Body of pancreas (tissue), 4 donors: ENCODE measurements at places on chromosomes 6 and 20.

- DNase-seq = no peak
These were observed 52.9 kb upstream of the PLCB4 start for GRCh38 chr20:9015984-9016324.

- DNase-seq = no peak
These were observed 228.8 kb upstream of the FAM83B start for GRCh38 chr6:54617730-54618129.

DNA sequence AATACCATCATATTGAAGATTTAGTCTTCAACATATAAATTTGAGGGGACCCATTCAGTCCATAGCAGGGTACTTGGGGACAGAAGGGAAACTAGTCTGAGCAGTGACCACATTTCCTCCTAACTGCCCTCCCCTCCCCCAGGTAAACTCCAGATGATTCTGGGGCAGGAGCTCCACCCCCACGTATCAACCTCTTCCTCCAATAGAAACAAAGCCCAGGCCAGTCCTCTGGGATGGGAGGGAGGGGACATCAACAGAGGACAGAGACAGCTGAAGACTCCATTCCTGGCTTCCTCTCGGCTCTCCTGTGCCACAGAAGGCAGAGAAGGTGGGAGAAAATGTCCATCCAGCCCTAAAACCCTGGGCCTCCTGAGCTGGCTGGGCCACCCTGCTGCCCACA, 85.0 kb upstream of the TOP1 start:
- no peak for DNase-seq

DNA sequence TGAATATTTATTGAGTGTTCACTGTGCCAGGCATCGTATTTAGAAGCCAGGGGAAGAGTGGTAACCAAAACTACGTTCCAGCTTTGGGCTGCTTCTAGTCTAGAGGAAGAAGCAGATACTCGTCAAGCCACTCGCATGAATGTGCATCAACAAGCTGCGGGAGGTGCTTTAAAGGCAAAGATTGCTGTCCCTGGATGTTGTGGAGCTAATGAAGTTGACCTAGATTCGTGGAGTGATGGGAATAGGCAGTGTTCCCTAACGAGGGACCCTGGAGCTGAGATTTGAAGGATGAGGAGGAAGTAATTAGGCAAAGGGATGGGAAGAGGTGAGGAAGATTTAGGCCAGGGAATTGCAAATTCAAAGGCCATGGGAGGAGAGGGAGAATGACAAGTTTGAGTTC, 118.9 kb downstream of the TMEM170B start:
- no peak for DNase-seq

GRCh38 chr6:21666853-21667681, 73.5 kb downstream of the SOX4 start:
- DNase-seq = no peak

- no peak for DNase-seq
These were observed 170.3 kb upstream of the TNFAIP3 start for GRCh38 chr6:137696765-137697164.

- DNase-seq = no peak
These were observed 97.0 kb downstream of the TRERF1 start for GRCh38 chr6:42354702-42355101.

GRCh38 chr6:24963339-24963738, 27.6 kb upstream of the RIPOR2 start:
- no peak for DNase-seq

DNA sequence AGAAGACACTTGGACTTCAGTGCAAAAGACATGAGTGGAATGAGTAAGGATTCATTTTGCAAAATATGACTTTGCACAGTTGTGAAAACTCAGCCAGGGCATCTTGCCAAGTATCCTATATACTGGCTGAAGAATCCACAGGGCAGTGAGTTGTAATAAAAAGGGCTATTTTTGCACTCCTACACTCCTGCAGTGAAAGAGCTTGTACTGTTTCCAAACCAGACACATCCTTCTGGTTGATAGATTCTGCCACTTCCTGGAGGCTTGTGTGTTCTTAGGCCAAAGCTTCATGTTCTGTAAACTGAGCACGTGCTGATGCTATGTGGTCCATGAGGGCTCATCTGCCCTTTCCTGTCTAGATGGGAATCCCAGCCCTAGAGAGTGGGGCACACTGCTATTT, 34.9 kb downstream of the GMPR start:
- no peak for DNase-seq

- no peak for DNase-seq
These were observed 63.1 kb downstream of the TFAP2A start for GRCh38 chr6:10351791-10352190.

DNA sequence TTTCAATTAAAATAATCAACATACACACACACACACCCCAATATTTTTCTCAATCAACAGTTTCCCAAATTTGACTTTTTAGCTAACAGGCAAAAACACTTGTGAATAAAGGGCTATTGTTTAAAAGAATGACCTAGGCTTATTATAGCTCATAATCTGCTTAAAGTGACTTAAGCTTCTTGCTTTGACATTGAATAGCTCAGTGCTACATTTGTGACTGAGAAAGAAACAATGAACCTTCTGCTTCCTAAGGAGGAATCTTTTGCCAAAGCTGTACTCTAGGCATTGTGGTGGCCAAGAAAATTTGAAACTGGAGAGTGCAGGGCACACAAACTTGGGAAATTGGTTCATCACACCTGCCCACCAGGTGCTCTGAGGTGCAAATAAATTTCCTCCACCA, 282.0 kb downstream of the SYNE1 start:
- DNase-seq = no peak

DNA sequence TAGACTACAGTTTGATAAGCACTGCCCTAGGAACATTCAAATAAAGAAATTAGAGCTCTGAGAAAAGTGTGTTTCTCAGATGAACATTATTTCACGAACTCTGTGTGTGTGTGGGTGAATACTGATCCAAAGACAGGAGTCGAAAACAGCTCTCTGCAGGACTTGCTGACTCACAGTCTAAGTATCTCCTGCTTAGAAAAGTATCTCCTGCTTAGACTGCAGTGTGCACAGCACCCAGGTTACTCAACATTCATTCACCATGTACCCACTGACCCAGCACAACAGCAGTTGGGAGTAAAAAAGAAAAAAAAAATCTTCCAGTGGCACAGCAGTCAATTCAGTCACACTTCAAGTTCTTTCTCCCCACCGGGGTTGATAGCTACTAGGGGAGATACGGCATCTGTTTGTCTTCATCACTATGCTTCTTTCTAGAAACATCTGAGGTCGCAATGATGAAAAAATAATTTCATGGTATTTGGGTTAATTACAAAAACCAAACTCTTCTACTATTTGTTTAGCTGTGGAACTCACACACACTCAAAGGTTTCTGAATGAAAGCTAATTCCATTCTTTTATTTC, 48.0 kb downstream of the GCLC start:
- no peak for DNase-seq

GRCh38 chr6:20771409-20771808, 237.2 kb downstream of the CDKAL1 start:
- DNase-seq = no peak

DNA sequence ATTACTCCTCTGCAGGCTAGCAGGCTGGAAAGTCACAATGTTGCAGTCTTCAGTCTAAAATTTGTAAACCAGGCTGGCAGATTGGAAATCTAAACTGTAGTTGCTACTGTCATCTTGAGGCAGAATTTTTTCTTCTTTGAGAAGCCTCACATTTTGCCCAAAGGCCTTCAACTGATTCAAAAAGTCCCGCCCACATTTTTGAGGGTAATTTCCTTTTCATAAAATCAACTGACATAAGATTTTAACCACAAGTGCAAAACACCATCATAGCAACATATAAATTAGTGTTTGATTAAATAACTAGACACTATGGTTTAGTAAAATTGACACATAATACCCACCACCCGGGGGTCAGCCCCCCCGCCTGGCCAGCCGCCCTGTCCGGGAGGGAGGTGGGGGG, 28.4 kb downstream of the HLA-C start:
- DNase-seq = no peak

- no peak for DNase-seq
These were observed 203.9 kb upstream of the RAB32 start for GRCh38 chr6:146339716-146340115.

DNA sequence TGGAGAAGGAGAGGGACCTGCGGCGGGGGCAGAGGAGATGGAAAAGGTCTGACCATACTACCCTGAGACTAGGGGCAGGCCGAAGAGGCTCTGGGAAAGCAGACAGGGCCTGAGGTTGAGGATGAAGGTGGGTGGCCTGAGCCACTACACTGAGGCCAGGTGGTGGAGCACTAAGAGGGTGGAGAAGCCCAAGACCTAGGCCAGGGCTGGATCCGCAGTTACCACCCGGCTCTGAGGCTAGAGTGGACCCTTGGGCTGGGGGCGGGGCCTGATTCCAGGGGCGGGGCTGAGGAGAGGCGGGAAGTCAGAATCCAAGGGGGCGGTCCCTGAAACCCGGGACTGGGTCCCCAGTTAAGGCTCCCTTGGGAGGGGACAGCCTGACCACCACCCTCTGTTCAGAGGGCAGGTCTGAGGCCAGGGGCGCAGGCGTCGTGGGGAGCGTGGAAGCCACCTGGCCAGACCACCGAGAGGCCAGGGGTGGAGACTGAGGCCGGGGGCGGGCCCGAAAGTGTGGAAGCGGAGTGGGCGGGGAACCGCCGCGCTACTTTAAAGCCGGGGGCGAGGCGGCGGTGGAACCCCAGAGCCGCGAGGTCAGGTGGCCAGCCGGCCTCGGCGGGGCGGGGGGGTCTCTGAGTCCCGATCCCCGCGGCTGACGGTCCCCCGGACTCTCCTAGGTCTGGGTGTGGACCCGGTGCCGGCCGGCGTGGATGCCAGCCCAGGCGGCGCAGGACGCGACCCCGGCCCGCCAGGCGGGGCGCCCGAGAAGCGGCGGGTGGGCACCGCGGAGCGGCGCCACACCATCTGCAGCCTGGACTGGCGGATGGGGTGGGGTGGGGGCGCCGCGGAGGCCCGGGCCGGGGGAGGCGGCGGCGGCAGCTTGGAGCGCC, 8.3 kb downstream of the CCM2L start:
- DNase-seq = peak; percentile 85

DNA sequence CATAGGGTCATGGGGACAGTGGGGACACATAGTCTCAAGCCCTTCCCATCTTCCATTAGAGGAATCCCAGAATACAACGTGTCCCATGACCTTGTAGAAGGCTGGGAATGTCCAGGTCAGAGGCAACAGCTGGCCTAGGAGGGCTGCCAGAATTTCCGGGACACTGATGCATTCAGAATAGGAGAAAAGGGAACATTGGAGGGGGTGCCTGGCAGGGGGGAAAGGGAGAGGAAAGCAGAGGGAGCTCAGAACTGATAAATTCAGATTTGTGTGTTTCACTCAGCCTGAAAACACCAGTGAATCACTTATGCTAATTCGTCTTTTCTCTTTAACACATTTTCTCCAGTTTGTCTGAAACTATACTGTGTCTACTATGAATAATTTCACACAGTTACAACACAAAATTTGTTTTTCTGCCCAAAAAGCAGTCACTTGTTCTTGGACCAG, 35.5 kb upstream of the BMP2 start:
- peak; percentile 38 for DNase-seq

DNA sequence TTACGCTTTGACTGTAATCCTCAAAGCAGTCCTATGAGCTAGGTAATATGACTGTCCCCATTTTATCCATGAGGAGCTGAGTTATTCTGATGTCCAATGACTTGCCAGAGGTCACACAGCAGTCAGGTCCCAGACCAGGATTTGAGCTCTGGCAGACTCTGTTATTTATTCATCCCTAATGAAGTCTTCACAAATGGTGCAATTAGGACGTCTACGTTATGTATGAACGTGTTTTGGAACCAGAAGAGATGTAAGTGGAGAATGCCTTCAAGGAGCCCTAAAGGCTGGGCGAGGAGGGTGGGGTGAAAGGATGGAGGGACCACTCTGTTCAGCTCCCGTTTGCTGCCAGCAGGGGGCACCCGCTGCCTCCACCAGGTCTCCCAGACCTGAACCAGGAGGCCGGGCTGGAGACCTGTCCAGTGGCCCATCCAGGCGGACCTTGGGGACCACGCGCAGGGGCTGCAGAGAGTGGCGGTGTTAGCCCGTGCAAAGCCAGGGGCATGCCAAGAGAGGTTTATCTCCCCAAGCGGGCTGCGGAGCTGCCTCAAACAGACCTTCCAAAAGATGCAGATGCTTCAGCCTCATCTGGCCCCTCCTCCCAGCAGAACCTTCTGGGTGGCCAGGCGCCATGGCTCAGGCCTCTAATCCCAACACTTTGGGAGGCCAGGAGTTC, 15.2 kb upstream of the ZNF335 start:
- DNase-seq = peak; percentile 72
